ENCODE measurements at places on chromosomes 3 and 15. TPM values are rescaled to one million over a fixed set of nuclear protein-coding genes. Genes with fewer than 3 reads are reported as not detected.

DNA sequence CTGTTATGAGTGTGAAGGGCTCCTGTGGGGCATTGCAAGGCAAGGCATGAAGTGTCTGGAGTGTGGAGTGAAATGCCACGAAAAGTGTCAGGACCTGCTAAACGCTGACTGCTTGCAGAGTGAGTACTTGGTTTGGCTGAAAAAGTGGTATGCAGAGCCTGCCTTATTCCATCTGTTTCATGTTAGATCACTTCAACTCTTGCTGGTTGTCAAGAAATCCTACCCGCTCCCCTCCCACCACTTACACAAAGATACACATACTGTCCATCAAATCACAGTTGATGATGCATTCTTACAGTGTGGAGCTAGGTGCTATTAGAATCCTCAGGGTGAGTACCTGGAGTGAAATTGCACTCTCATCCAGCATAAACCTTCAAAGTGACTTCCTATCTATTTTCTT is 272.1 kb downstream of the UNC13C start:
- no peak for DNase-seq

GRCh38 chr3:38698760-38699159 is 49.3 kb upstream of the SCN5A start:
- no peak for DNase-seq

DNA sequence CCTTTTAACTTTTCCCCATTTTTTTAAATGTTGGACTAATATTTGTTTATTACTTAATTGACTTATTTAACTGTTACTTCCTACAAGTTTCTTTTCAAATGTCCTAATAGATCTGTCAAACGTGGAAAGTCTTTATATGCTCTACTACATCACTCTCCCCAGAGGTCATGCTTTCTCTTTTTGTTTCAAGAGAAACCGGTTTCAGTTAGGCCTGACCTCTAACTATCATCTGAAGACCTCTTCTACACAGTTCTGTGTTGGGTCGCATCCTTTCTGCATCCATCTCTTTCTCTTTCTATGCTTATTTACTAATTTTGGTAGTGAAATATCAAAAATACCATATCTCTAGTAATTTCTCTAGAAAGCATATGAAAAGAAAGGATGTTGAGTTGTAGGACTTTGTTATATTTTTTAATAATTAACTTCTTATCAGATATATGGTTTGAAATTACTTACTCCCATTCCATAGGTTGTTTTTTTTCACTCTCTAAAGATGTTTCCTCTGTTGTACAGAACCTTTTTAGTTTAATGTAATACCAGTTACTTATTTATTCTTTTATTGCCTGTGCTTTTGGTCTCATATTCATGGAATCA is 781.2 kb upstream of the ARPP21 start:
- DNase-seq: no peak

DNA sequence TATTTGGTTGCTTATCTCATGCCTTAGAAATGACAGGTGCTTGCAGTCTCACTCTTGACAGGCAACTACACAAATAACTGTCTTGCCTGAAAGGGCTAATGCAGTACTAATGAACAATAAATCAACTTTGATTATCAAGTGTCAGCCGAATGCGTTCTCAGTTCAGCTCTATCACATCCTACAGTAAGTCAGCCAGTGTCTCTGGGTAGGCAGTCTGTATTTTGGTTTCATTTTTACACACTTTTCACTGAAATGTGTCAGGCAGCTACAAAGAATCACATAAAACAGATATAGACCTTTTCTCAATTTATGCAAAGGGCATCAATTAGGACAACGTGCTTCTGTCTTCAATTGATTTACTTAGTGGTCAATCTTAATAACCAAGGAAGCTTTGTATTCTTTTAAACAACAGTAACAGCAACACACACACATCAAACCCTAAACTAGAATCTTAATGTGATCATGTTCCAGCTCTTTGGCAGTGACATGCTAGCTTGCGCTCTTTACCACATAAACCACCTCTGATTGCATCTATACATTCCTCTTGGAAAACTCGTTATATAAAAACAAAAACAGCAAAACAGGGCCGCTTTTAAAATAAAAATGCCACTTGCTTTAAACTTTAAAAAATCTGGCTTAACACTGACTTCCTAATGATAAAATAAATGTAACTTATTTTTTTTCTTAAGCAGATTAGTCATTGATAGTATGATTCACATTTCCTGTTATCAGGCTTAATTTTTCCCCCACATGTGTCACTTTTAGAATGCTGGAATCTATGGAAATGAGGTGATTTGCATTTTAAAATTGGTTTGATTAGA is 520.4 kb downstream of the FOXP1 start:
- DNase-seq: no peak

DNA sequence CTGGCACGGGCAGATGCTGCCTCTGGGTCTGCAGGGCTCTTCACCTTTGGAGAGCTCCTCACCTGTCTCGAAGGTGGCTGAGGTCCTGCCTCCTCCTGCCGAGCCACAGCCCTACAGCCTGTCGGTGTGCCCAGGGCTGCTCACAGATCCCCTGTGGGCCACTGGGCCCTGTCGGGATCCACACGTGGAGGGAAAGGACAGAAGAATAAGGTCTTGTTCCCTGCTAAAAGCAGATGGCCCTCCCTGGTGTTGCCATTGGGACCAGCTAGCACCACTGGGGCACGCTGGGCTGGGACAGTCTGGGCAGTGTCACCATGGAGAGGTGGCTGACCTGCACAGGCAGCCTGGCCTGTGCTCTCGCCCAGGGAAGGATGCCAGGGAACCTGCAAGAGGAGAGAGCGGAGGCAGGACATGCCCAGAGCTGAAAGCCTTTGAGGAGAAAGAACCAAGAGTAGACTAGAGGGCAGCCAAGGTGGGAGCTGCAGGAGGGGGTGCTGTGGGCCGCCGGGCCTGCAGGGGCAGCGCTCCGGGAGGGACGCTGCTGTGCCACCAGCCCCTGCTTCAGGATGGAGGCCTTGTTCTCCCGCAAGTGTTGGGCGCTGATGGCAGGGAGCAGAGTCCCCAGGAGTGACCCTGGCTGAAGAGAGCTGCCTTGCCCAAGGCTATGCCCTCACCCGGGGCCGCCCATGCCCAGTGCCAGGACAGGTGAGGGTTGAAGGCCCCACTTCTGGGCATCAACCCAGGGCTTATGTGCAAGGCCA is 210.2 kb downstream of the XXYLT1 start:
- no peak for DNase-seq

GRCh38 chr3:100710261-100710968 is 1.1 kb downstream of the TFG start:
- peak; percentile 21 for DNase-seq

DNA sequence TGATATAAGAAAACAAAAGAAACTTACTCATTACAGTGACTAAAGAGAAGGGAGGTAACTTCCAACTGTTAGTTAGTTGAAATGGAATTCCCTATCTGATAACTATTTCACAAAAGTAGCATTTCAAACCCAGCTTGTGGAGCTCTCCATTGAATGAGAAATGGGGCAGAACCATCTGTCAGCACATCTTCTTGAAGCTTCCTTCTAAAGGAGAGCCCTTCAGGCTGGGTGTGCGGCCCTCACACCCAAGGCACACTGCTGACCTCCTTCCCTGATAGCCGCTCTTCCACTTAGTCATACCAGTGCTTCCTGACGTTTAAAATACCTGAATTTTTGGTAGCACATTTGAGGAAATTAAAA is 28.1 kb upstream of the VEPH1 start:
- no peak for DNase-seq

DNA sequence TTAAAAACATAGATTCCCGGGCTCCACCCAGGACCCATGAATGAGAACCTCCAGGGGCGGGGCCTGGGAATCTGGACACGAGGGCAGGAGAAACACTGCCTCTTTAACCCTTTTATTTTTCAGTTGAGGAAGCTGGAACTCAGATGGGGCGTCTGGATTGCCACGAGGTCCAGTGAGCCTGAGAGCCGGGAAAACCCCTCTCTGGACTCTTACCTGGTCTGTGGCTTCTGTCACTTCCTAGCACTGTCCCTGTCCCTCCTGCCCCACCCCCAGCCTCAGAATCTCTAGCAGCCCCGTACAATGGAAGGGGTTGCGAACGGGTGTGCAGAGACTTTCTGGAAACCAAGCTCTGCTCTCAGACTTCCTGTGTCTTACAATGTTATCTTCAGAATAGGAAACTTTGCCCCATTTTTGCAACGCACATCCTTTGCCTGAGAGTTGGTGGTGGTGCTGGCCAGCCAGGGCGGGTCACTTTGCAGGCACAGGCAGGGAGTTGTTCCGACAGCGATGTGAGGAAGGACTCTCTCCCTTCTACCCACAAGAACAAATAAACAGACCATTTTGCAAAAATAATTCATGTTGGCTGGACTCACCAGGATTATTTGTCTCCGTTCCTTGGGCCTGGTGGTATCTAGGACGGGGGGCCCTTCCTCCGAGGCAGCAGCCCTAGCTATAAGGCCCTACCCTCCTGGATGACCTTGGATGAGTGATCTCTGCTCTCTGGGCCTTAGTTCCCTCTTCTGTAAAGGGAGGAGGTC is 59.1 kb downstream of the SMAD6 start:
- no peak for DNase-seq

DNA sequence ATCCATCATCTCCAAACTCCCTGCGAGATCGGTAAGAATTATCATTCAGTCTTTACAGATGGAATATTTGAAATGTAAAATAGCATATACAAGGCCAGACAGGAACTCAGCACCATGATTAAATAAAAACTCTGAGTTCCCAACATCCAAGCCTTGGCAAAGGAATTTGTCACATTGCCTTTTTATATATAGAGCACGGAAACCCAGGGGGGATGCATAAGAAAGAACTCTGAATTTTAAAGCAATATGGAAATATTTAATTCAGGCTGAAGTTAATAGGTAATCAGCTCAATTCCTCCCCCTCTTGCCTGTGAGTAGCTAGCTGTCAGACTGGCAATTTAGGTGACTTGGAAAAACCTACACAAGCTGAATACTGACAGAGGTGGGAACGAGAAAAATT is 217.9 kb upstream of the KCNMB2 start:
- no peak for DNase-seq

DNA sequence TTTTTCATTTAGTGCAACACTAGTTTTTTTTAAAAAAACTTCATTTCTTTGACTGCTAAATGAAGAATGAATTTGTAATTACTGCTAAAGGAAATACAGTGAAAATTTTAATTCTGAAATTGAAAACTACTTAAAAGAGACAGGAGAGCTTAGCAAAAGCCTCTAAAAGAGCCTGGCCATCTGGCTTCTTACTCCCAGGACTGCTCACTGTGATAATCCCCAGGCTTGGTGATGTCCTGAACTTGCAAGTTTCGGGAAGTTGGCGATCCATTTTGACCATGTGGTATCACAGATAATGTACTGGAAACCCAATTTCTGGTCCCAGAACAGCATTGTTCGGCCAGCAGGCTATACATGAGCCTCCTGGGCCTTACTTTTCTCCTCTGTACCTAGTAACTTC is 292.1 kb downstream of the FGF12 start:
- no peak for DNase-seq

DNA sequence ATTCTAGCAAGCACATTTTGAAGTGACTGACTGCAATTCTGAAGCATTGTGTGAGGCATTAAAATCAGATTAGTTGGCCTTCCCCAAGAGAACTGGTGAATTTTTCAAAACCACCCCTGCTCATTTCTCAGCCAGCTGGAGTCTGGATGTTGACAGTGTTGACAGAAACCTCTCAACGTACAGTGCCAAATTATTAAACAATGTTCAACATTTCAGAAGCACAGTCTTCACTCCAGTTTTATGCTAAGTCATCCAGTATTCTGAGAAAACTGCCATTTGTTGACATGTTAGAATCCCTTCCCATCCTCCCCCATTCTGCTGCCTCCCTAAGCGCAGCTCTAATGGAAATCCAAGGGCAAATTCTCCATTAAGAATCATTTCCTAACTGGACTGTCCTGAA is 369.3 kb upstream of the TRIM42 start:
- no peak for DNase-seq

Gene LRRC34
- 5.7 TPM for total RNA-seq

Gene GP5
- 0.18 TPM for total RNA-seq

Gene SPATA12
- not detected for total RNA-seq

Gene EEFSEC
- total RNA-seq: 20.0 TPM

Gene NME9
- total RNA-seq: not detected

Gene SLC27A2
- 0.22 TPM for total RNA-seq

Measured in activated B cell treated with CpG ODN at 0.5 μM for 24 hours (primary cell).